SJSA1 (cell line): ENCODE measurements at places on chromosomes 7 and 10. TPM values are rescaled to one million over a fixed set of nuclear protein-coding genes. Genes with fewer than 3 reads are reported as not detected.

GJD4 gene
- 0.13 TPM in 1 of 2 replicates, not detected in the other for total RNA-seq

TMEM213 gene
- not detected in 2 replicates for total RNA-seq

- DNase-seq: no peak
Observed at GRCh38 chr7:64802699-64803098, 8.5 kb downstream of the ZNF138 start.

- no peak for DNase-seq
Observed at GRCh38 chr7:25139536-25139935, 14.5 kb upstream of the CYCS start.

GRCh38 chr7:109073543-109073942, 503.9 kb downstream of the DNAJB9 start:
- no peak for DNase-seq
